ENCODE measurements at places on chromosomes 7 and 10.

GRCh38 chr10:23344241-23344841 lies at the start of gene C10orf67:
Gene C10orf67 (minus strand): TSS chr10:23344797. CDS start chr10:23344774, 23 bp downstream.
- DNase-seq, result peak; percentile 70

GRCh38 chr10:132939957-132940790 lies 2.2 kb downstream of the CFAP46 start:
- DNase-seq, result peak; percentile 73

DNA sequence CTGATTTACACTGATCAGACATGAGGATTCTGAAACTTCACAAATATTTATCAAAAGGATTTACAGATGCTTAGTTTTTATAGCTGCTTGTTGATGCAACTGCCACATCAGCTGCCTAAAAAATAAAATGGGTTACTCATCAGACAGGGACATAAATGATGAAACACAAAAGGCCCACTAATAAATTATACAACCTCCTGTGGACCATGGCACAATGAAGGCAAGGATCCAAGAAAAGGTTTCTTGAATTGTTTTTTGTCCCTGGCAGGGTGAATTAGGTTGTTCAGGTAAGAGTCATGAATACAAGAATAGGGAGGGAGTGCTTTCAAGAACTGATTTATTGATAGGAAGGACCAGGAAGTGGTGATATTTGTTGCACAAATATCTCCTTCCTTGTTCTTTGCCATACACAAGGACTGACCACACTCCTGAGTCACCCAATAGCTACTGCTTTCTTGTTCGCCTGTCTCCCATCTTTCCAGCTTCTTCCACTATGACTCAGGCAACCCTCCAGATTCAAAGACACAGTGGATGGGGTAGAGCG lies 234.5 kb downstream of the AHR start:
- no peak for DNase-seq

DNA sequence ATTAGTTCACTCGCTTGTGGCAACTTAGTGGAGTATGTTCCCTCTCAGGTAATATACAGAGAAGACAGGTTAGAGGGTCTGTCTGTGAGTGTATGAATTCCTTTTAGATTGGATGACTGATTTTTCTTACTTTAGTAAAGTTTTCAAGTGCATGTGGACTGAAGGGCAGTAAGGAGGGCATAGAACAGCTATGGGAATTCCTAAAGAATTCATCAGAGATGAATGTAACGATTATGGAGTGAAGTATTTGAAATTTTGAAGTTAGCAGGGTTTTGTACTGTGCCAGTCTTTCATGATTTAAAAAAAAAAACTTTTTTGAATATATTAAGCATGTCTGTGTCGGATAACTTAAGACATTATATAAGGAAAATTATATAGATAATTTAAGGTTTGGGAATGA lies 15.5 kb downstream of the MAPK8 start:
- no peak for DNase-seq
